Hippocampal formation (tissue), 2 donors: ENCODE measurements at places on chromosomes 3 and 15.
A peak's percentile ranks its signal among the peaks of the same experiment; 100 is the strongest.

DNA sequence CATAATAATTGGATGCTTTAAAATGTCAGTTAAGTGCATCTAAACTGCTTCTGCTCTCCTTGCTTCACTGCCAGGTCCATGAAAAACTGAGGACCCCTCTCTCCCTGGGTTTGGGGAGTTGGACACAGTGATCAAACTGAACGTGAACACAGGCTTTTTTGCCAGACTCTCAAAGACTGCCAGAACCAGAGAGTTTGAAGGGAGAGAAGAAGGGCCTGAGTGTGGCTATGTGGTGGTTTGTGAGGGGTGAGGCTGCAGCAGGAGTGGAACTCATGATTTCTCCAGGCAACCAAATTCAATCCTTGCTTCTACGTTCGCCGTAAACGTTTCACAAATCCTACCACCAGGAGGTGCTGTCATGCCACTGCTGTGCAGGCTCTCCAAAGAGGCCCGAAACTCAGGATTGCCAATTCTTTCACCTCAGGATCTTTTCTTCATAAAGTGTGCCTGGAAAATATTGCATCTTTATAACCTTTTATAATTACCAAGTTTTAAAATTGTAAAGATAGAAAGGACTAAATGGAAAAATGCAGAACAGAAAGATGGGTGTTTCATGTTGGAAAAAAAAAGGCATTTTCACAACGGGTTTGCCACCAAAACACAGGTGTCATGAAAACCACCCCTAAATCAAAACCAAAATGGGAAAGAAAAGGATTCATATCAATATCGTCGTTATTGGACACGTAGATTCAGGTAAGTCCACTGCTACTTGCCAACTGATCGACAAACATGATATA lies 19.7 kb downstream of the TM4SF4 start:
- peak; percentile 13 for DNase-seq

GRCh38 chr15:26879706-26880105 lies 12.8 kb downstream of the GABRA5 start:
- DNase-seq, result no peak

GRCh38 chr3:5021116-5022092 lies 42.2 kb downstream of the BHLHE40 start:
- DNase-seq, result no peak

DNA sequence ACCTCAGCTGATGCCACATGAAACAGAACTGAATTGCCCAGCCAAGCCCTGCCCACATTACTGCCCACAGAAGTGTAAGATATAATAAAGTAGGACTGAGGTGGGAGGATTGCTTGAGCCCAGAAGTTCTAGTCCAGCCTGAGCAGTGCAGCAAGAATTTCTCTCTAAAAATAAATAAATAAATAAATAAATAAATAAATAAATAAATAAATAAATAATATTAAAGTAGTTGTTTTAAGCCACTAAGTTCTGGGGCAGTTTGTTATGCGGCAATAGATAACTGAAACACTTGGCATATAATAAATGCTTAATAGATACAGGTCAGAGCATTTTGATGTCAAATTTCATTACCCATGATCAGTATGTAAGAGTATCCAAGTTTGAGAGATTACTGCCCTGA lies 249.4 kb upstream of the LRRFIP2 start:
- no peak for DNase-seq

DNA sequence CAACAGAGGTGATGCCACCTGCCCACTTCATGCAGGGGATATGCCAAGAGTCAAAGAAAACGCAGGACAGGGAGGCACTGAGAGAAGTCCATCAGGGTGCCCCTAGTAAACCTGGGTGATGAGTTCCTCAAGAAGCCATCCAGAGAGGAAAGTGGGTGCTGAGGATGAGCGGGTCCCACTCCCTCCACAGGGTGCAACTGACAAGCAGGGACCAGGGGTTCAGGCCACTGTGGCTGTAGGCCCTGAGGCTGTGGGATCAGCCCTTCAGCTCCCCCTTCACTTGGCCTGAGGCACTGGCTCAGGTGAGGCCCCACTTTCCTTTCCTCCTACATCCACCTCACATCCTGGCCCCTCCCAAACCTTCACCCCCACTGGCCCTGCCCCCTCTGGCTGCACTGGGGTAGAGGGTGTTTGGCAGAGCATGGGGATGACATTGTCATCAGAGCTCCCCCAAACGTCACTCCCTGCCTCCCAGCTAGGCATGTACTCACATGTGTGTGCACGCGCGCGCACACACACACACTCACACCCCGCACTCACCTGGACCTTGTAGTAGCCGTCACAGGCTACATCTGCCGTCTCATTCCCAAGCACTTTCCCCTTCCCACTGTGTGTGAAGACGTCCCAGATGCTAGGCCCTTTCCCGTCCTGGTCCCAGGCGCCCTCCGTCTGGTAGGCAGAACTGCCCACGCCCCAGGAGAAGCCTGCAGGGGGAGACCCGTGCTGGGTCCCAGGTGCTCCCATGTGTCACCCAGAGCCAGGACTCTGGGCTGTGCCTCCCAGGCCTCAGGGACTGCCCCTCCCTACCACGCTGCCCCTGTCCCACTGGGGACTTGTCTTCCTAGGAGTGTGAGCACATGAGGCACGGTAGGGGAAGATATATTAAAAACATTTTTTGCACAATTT lies 1.4 kb downstream of the LCTL start:
- DNase-seq, result no peak

DNA sequence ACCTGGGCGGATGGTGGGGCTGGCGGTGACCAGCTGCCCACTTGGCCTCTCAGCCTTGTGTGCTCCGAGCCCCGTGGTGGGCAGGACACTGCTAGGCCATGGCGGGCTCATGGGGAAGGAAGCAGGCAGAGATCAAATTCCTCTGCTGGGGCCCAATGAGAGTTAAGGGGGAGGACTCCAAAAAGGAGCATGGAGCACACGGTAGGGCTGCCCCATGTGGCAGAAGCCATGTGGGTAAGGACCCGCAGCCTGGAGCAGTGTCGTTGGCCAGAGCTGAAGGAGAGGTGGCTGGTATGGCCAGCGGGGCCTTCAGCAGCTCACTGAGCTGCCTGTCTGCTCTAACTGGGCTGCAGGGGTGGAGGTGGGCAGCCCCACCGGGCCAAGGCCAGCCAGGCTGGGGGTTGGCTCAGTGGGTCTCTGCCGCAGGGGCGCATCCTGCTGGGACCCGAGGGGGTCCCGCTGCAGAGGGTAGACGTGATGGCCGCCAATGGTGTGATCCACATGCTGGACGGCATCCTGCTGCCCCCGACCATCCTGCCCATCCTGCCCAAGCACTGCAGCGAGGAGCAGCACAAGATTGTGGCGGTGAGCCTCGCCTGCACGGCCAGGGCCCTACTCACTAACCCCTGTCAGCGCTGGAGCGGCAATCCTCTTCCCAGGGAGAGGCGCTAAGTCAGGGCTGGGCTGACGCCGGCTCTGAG lies 11.3 kb downstream of the STAB1 start:
- no peak for DNase-seq

GRCh38 chr15:98968576-98968975 lies 39.0 kb downstream of the PGPEP1L start:
- DNase-seq, result no peak

- no peak for DNase-seq
Measured at GRCh38 chr3:197050511-197050910, 20.9 kb upstream of the MELTF start.

- no peak for DNase-seq
Measured at GRCh38 chr3:103337179-103337845, 902.5 kb downstream of the ZPLD1 start.

DNA sequence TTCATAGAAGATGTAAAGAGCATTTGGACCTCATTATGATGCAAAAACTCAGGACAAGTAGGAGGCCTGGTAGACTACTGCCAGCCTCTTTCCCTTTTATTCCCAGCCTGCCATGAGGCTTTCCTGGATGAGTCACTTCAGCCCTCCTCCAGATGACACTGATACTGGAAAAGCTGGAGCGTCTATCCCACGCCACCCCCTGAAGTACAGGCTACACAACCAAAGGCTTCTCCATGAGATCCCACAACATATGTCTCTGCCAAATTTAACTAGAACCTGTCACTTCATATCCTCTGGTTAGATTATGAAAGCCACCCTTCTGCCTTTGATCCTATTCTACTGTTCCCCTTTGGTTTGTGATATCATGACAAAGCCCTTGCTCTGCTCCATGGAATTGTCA lies 56.1 kb upstream of the CPNE4 start:
- peak; percentile 13 for DNase-seq

DNA sequence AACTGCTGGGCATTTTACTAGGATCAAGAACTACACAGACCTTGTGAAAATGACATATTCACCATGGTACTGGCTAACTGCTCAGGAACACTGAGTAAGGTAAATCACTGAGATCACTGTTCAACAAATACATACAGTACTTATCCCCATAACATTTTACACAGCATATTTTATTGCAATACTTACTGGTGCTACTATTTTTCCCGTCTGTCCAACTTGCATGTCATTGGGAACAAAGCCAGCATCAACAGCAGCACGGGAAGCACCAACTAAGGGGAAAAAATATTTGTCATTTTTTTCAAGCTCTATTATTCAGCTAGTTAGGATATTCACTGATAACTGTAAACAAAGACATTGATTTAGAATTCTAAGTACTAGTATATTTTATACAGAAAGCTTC lies 37.0 kb downstream of the ETFA start:
- DNase-seq, result no peak

GRCh38 chr3:70120357-70120966 lies 120.9 kb downstream of the SAMMSON start:
- DNase-seq, result no peak

GRCh38 chr3:140552403-140552802 lies 125.5 kb upstream of the TRIM42 start:
- DNase-seq, result no peak
